ENCODE measurements at places on chromosomes 7 and 10.
A peak's percentile ranks its signal among the peaks of the same experiment; 100 is the strongest.

GRCh38 chr7:36312064-36312914, 77.4 kb upstream of the ANLN start:
- no peak for DNase-seq

DNA sequence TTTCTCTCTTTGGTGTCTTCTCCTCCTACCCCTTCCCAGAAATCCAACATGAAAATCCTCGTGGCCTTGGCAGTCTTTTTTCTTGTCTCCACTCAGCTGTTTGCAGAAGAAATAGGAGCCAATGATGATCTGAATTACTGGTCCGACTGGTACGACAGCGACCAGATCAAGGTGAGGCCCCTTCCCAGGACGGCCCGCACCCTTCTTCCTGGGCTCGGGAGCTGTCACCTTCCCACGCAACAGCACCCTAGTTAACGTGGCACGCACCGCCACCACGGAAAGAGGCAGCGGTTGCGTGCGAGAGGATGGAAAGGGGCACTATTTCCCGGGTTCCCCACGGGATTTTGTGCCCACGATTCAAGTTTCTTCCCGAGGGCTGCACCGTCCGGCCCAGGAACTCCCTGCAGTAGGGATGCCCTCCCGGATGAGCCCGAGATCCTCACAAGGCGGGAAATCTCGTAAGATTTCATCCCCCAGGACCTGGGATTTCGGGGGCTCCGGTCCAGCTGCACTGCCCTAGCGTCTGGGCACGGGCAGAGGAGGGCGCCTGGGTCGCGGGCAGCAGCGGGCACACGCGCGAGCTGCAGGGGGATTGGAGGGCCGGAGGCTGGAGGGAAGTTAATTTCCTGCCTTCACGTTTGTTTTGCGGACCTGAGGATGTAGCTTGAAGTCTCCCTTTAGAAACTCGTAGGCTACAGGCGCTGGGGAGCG, 834 bp downstream of the TAC1 start:
- no peak for DNase-seq

GRCh38 chr7:105935250-105935649, 27.8 kb upstream of the CDHR3 start:
- no peak for DNase-seq

DNA sequence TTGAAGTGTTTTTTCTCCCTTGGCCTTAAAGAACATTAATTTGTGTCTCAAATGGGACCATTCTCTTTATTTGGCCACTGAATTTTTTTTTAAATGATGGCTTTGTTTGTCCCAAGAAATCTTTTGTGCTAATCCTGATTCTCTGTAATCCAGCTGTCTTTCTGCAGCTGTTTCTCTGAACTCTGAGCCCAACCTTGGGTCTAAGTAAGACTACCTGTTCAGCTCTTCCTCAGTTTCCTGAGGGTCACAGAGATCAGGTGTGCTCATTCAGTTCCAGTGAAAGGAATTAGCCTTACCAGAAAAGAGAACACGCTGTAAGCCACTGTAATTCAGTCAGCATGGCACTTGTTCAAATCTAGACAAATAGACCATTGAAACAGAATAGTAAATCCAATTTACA, 94.2 kb downstream of the ANKIB1 start:
- DNase-seq: no peak

DNA sequence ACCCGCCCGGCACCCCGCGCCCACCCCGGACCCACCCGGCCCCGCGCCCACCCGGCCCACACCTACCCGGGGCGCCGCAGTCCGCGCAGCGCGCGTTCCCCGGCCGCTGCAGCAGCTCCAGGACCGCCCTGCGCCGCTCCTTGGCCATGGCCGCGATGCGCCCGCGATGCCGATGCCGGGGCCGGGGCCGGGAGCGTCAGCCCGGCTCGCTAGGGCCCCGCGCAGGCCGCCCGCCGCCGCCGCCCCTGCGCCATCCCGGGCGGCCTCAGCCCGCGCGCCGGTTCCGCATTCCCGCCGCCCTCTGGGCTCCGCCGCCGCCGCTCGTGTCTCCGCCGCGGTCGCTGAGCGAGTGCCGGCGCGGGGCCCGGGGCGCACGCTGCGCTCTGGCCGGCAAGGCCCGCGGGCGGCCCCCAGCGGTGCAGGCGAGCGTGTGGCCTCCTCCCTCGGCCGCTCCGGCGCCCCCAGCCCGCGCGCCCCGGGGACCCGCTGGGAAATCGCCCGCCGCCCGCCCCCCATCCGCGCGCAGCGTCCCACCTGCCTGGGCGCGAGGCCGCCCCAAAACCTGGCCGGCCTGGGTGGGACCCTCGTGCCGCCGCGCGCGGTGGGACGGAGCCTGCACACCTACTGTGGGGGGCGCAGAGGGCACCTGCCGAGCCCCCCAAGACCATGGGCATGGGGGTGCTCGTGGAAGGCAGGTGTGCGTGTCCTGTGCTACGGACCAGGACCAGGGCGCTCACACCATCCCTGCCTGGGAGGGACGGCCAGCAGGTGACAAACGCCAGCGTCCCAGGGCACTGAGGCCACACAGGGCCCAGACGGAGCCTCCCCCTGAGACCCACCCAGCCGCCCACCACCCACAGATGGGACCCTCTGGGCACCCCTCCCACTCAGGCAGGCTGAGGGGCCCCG, at the start of gene ADAP1:
ADAP1 (minus strand) TSS at position 351 of the 909 bp plus-strand sequence; CDS start at position 148, 203 bp downstream.
- DNase-seq: peak; percentile 37

DNA sequence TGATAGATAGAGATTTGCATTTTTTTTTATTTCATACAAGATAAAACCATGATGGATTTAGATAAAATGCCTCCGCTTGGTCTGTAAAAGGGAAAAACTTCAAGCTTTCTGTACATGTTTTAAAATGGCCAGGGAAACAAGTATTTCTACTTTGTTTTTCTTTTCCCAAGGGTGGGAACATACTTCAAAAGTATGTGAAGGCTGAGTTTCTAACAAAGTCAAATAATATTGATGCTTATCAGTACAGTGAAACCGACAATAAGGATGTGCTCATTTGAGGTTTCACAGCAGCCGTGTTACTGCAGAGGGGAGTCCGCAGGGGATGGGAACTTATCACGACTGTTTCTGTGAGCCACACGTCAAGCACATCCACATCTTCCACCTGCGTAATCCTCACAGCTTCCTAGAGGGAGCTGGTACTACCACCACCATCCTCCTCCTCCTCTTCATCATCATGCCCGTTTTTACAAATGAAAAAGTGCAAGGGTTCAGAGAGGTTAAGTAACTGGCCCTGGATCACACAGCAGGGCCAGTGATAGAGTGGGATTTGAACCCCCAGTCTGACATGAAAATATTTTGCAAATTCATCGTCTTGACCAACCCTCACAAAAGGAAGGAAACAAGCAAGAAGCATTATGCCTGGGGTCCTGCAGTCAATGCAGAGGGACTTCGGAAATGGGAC, 94.3 kb downstream of the GPR26 start:
- DNase-seq: no peak

DNA sequence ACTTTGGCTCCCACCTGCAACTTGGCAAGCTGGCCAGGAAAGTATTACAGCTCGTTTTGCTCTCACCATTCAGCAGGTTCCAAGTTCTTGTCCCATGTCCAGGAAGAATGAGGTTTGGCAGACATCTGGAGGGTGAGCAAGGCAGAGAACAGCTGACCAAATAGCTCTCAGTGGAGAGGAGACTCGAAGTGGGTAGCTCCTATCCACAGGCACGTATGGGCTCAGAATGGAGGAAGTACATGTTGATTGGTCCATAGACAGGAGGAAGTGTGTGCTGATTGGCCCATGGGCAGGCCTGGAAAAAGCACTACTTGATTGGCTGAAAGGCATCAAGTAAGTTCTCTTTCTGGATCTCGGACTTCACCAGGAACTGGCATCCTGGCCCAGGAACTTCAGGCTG, 3.0 kb upstream of the NCAPG2 start:
- peak; percentile 33 for DNase-seq

DNA sequence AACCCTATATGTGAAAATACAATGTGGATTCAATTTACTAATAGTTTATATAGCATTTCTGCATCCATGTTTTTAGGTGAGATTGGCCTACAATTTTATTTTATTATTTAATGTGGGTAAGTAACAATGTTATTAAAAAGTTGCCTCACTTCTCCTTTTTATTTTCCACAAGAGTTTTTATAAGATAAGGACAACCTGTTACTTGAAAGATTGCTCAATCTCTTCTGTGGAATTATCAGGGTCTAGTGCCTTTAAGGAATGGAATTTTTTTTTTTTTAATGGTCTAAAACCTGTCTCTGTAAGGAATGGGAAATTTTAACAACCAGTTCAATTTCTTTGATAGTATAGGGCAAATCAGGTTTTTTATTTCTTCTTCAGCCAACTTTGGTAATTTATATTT, 53.9 kb upstream of the RAB18 start:
- DNase-seq: no peak

- DNase-seq: no peak
These were observed 145.7 kb downstream of the FGFR2 start for GRCh38 chr10:121452581-121452980.

DNA sequence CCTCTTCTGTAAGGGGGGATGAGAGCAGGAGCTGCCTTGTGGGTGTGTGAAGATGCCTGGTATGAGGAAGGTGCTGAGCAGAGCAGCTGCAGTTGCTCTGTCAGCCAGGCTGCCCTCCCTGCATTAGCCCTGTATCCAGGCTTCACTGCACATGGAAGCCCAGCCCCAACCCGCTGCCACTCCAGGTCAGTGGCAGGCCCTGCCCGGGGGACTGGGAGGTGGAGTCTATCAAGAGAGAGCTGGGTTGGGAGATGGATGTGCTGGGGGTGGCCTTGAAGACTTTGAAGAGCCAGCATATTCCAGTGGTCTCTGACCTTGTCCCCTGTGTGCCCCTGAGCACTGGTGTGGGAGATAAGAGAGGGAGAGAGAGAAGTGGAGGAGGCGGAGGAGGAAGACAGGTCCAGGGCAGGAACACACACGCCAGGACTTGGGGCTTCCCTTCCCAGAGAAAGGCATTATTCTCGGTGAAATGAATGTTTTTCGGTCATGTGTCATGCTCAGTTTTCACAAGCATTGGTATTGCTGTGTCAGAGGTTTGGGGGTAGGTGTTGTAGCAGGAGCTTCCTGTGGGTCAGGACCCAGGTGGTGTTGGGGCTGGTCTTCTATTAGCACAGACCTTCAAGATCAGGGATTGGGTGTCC, 2.6 kb downstream of the PPIF start:
- DNase-seq: no peak

DNA sequence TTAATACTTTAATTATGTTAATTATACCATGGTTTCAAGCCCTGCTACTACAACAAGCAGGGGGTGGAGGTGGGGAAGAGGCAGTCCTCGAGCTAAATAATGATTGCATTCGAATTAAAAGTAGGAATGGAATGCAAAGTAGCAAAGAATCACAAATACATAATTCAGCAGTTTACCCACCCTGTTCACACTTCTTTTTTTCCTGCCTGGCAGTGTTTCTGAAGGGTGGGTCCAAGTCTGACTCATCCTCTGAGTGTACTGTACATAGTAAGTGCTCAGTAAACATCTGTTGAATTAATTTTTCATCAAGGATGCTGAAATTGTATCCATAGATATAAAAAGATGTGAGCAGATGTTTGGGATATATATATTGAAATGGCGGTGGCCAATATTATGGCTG, 778.8 kb downstream of the LRMDA start:
- no peak for DNase-seq

DNA sequence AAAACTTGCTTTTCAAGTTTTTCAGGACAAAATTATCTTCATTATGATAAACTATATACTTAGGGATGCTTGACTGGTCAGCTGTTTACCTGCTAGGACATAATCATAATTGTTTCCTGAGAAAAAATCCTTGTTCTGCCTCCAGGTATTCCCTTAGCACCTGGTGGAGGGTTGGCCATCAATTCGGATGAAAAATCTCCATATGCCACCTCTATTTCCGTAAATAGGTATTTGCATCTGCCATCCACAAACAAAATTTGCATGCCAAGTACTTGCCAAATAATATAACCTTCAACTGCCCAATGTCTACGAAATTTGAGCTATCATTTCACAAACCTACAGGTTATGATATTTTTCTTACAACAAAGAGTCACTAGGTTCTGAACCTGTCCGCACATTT, 126.2 kb downstream of the RNF133 start:
- DNase-seq: no peak

DNA sequence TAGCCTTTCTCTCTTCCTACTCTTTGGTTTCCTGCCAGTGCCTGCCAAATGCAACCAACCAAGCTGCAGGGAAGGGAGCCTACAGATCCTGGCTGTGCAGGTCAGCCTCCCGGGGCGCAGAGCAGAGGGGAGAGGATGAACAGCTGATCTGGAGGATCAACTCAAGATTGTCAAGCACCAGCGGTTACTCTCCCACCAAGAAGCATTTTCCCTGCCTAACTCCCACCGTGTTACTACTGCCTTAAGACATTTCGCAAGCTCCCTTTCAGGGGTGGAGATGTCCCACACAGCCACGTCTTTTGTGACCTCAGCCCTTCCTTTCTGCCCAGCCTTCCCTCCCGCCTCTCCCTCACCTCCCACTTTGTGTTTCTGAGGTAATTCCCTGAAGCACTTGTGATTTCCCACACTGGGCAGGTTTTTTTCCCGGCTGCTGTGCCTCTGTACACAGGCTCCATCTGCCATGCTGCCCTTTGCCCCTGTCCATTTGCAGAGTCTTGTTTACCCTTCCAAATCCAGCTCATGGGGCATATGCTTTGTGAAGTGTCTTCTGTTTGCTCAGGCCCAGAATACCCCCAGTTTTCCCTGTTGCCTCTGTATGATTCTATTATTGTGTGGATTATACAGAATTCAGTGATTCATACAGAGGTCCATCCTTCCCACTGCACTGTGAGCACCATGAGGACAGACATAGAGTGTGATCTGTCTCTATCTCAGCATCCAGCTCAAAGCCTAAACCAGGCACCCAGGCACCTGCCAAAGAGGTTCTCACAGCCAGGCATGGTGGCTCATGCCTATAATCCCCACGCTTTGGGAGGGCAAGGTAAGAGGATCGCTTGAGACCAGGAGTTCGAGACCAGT, 40.9 kb upstream of the PAPSS2 start:
- peak; percentile 86 for DNase-seq

GRCh38 chr7:100753750-100754149, 20.4 kb downstream of the ZAN start:
- DNase-seq: no peak

Measured in A549 (cell line).